ENCODE measurements at places on chromosomes 3 and 15.

DNA sequence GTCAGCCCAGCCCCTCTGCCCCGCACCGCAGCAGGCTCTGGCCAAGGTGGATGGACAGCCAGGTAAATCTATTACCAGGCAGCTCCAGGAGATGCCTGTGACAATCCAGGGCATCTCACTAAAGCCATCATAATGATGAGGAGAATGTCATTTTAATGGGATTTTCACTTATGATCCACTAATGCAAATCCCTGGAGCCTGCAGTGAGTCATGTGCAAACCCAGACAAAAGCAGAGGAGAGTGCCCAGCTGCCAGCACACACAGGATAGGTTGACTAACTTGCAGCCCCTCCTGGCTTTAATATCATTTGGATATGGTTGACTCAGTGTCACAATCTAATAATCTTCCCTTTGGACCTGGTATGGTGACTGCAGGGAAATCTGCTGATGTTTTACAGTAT is 206.9 kb upstream of the TRIM42 start:
- no peak for DNase-seq

DNA sequence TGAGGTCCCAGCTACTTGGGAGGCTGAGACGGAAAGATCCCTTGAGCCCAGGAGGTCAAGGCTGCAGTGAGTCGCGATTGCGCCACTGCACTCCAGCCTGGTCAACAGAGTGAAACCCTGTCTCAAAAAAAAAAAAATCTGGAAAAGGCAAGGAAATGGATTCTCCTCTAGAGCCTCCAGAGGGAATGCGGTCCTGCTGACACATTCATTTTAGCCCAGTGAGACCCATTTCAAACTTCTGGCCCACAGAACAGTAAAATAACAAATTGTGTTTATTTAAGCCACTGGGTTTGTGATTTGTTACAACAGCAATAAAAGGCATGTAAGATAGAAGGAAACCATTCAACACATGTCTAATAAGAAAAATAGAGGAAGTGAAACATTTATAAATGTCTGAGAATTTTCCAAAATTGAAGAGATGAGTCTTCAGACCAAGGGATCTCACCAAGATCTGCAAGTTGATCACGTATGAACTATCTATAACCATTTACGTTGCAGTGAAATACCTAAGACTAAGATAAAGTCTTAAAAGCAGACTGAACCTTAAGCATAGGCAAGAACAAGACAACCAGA is at the start of gene HTR3E:
HTR3E (plus strand) TSS at position 254 of the 573 bp plus-strand sequence. CDS start 466 bp downstream, outside the sequence.
- no peak for DNase-seq

DNA sequence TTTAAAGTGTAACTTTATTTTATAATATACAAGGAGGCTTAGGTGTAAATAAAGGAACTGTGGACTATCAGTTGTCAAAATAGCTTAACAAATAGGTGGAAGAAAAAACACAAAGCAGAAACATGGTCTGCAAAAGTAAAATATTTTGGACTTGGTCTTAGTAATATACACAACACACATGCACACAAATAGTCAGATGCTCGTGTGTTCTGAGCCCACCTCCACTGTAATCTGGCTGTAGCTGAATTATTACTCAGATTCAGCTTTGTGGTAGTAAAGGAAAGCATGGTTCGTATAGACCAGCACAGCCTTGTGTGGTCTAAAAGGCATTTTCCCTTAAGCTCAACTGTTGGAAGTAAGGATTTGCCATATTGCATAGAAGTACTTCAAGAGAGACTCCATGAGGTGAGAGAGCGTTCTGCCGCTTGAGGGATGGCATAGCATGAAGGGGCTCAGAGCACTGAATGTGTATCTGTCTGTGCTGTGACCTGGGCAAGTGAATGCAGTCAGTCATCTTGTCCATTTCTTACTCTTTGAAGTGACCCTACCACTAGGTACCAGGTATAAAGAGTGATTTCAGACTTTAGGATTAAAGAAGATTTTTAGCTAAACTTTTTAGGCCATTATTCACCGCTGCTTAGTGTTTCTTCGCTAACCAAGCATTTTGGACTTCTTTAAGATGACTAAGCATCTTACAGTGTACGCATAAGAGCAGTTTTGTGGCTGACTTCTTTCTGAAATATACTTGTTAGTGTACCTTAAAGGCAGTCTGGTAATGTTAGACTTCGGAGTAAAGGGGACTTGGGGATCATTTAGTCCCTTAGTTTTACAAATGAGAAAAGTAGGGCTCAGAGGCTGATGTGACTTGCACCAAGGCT is 15.2 kb downstream of the TPM1 start:
- DNase-seq, result no peak

DNA sequence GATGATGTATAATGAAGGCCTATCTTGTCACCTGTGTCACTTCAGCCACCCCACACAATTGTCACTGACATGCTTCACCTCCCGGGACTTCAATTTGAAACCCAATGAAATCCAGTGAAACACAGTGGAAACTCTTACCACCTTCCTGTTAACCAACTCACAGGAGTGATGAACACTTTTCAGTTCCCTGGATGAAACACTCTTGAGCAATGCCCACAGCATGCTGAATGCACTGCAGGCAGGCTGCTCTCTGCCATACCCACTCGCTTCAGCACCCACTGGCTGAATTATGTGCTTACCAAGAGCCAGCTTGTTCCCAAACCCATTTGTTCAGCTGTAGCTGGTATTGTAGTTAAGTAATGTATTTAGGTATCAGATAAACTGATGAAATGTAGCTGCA is 47.0 kb downstream of the MAP2K1 start:
- peak; percentile 17 for DNase-seq

- no peak for DNase-seq
Measured at GRCh38 chr3:148884261-148884660, 19.2 kb downstream of the CPA3 start.

- no peak for DNase-seq
Measured at GRCh38 chr3:14564741-14565140, 24.6 kb upstream of the GRIP2 start.

GRCh38 chr3:129358772-129359371 is 69.6 kb downstream of the EFCAB12 start:
- no peak for DNase-seq

- no peak for DNase-seq
Measured at GRCh38 chr3:172577987-172578570, 54.8 kb upstream of the TNFSF10 start.
